Occipital lobe (tissue), 3 donors: ENCODE measurements at places on chromosomes 2 and 18. TPM values are rescaled to one million over a fixed set of nuclear protein-coding genes. Genes with fewer than 3 reads are reported as not detected.

MAP3K19 gene
- 0.78 TPM for total RNA-seq

PSD4 gene
- 4.2 TPM for total RNA-seq

SIX3 gene
- total RNA-seq: not detected

AOX1 gene
- total RNA-seq: 0.94 TPM

ARHGEF4 gene
- total RNA-seq: 38.7 TPM

SMYD1 gene
- total RNA-seq: not detected
